Fibroblast of upper back skin (primary cell): ENCODE measurements at places on chromosomes 7 and 10.

DNA sequence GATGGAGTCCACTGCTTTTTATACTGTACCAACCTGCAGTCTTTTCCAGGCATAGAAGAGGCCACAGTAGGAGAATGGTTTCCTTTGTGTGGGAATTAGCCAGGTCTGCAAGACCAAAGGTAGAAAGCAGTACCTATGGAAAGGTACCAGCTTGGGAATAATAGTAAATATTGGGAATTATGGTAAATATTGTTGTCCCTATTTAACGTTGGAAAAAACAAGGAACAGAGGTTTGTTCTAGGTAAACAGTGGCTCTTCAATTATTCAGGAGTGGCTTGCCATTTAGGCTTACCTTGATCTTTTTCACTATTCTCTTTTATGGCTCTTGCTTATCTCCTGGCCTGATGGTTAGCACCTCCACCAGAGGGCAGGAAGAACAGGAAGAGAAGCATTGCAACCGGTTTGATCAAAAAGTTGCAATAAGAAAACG lies 43.9 kb upstream of the GSAP start:
- no peak for DNase-seq

- peak; percentile 80 for DNase-seq
Measured at GRCh38 chr10:88989824-88990383, 694 bp upstream of the FAS start.

- no peak for DNase-seq
Measured at GRCh38 chr7:44216521-44217222, 15.9 kb downstream of the YKT6 start.

DNA sequence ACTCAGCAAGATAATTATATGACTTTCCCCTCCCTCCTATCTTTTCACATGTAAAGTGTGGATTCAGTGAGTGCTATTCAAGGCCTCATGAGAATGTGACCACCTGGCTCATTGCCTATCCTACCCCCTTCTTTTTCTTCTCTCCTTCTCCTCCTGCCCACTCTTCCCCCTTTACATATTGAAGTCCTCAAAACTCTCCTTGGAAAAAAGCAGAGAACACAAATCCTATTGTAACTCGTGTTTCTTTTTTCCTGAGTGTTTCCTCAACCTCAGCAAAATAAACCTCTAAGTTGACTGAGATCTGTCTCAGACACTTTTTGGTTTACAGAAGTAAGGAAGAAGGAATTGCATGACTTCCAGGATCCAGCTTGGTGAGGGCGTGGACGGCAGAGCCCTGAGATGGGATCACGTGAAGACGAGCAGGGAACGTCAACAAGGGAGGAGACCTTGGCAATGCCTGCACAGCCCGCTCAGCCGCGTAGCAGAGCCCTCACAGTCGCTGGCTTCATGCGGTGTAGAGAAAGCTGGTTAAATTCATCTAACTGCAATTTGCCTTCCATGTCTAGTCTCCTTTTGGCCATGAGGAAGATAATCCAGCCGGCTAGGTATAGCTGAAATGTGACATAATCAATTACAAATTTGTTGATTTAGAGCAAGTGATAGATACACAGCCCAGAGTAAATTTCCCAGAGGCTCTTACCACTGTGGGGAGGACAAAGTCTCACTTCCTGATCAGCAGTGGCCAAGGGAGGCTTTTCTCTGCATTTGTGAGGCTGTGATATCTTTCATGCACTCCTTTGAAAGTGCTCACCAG lies 75.7 kb downstream of the LYZL2 start:
- peak; percentile 28 for DNase-seq

DNA sequence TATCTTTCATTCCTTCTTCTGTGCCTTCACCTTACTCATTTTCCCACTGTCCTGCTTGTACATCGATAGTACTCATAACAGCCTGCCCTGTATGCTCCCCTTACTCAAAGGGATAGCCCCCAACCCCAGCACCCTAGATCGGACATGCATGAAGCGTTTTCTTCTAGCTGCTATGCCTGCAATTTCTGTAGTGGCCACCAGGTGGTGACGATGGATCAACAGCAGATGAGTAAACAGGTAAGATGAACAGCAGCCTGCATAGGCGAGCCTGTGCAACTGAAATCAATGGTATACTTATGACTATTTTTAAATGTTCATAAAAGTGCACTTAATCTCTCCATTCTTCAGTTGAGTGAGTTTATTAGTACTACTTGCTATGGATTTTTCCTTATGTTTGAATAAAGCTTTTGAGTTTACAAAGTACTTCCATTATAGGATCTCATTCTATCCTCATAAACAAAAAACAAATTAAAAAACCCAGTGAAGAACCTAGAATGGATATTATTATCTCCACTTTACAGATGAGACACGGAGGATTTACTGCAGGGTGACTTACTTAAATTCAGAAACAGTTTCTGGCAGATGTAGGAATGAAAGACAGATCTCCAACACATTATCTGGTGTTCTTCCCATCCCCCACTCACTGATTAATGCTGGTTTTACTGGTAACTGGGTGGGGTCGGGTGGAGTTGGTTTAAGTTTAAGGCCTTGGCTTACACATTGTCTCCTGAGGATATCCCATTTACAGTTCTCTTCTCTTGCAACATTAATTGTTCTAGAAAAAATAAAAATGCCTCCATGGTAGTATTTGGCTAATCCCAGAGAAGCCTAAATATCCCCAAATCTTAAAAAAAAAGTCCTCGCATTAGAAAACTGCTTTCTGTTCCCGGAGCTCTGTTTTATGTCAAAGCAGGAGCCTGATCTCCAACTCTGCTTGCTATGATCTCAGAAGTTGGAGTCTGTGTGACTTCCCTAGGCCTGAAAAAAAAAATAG lies 222.1 kb downstream of the GLI3 start:
- no peak for DNase-seq

- DNase-seq: no peak
Measured at GRCh38 chr7:102288285-102288930, 1.7 kb downstream of the SH2B2 start.

DNA sequence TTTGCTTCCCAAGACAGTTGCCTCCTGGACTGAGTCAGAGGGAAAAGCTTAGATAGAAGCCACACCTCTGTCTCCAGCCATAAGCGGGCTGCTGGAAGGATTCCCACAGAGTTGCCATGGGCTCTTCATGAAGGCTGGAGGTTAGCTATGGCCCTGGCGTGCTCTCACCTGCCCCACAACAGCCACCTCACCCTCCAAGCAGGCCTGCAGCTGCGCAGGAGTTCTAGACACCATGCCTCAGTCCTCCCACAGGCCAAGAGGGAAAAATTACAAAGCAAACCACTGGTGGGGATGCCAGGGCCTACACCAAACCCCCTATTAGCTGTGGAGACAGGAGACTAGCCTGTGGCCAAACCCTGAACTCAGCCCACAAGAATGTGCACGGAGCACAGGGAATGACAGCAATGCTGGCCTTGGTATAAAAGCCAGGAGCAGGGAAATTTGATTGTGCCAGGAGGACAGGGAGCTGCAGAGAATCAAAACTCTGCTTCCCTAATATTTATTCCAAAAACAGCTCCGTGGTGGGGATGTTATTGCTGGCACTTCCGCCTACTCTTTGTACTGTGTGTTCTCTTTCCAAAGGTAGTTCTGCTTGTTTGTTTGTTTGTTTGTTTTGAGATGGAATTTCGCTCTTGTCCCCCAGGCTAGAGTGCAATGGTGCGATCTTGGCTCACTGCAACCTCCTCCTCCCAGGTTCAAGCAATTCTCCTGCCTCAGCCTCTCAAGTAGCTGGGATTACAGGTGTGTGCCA lies 60.3 kb upstream of the STK17A start:
- DNase-seq: peak; percentile 81

DNA sequence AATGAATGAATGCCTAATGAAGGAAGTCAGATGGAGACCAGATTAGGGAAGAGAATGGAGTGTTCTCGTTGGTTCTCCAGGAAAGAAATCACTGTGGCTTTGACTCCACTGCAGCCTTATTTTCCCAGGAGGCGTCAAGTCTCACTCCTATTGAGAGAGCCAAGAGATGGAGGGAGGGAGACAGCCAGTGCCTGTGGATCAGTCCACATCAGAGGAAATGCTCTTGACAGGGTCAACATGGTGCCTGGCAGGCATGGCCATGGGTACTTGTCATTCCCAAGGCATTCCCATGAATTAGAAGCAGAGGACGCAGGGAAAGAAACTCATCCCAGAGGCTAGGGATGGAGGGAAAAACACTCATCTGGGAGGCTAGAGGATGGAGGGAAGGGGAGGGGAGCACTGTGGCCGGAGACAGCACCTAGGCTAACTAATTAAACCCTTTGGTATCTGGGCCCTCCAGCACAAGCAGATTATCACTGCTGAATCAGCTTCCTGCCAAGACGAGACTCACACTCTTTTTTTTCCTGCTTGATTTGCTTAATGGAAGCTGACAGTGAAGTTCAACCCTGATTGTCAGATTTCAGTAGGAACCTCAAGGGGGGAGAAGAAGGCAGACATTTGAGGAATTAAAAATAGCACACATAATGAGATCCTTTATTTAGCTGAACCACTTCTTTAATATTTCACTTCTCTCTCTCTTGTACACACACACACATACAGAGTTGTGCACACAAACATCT lies 1233.2 kb upstream of the AUTS2 start:
- peak; percentile 22 for DNase-seq

GRCh38 chr7:70384024-70384423 lies 747.9 kb upstream of the GALNT17 start:
- DNase-seq: no peak

GRCh38 chr10:46317370-46317769 lies 30.6 kb downstream of the ANTXRL start:
- DNase-seq: no peak

- no peak for DNase-seq
Measured at GRCh38 chr10:803041-803741, 113.7 kb upstream of the DIP2C start.

GRCh38 chr10:75462865-75463264 lies 31.4 kb downstream of the LRMDA start:
- no peak for DNase-seq

DNA sequence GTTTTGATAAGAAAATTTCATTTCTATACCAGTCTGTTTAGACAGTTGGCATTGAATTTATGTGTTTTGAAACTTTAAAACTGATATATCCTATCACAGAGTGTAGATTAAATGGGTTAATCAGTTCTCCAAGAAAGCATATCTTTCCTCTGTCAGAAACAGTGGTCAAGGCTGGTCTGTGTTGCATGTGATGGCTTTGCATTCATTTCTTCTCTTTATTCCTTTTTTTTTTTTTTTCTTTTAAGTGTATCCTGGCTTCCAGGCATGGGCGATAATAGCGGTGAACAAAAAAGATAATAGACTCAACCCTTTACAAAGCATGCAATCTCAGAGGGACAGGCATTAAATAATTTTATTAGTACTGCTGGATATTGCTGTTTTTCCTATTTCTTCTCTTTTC lies 136.6 kb downstream of the LRRC4 start:
- DNase-seq: no peak

- no peak for DNase-seq
Measured at GRCh38 chr7:27605283-27605682, 57.4 kb downstream of the HIBADH start.

DNA sequence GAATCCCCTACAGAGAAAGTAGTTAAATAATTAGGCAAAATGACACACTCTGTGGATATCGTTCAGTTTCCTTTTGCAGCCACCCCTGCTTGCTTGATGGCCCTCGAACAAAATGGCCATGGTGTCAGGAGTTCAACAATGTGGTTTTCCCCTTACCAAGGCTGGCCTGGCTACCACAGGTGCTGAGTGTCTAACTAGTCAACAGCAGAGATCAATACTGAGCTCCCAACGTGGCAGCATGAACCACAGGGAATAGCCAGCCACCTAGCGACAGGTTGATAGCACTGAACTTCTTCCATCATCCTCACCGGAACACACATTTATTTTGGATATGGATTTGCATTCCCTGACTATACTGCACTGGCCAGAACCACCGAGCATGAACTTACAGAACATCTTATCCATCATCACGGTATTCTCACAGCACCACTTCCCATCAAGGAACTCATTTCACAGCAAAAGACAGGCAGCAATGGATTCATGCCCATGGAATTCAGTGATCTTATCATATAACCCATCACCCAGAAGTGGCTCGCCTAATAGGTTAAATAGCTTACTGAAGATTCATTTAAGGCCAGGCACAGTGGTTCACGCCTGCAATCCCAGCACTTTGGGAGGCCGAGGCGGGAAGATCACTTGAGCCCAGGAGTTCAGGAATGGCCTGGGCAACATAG lies 6.3 kb downstream of the C10orf67 start:
- peak; percentile 80 for DNase-seq

GRCh38 chr10:46006219-46006618 lies 24.2 kb downstream of the NCOA4 start:
- DNase-seq: peak; percentile 59

DNA sequence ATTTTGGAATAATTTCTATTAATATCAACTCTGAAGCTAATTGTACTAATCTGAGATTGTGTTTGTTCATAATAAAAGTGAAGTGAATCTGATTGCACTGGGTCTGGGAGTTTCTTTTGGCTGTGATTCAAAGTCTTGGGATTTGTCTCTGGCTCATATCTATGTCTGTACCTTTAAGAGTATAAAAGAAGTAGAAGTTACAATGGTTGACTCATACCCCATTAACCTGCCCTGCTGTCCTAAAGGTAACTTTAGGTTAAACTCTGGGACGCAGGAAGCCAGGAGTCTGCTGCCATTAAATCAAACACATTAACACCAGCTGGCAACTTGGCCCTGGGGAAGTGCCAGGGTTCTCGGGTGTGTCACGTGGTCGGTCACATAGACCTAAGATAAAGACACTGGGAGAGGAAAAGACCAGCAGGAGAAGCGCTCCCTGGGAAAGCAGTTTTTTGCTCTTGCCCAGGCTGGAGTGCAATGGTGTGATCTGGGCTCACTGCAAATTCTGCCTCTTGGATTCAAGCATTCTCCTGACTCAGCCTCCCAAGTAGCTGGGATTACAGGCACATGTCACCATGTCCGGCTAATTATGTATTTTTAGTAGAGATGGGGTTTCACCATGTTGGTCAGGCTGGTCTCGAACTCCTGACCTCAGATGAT lies 17.8 kb downstream of the SCD start:
- peak; percentile 74 for DNase-seq

GRCh38 chr10:12500381-12501303 lies 151.3 kb downstream of the CAMK1D start:
- DNase-seq: no peak

DNA sequence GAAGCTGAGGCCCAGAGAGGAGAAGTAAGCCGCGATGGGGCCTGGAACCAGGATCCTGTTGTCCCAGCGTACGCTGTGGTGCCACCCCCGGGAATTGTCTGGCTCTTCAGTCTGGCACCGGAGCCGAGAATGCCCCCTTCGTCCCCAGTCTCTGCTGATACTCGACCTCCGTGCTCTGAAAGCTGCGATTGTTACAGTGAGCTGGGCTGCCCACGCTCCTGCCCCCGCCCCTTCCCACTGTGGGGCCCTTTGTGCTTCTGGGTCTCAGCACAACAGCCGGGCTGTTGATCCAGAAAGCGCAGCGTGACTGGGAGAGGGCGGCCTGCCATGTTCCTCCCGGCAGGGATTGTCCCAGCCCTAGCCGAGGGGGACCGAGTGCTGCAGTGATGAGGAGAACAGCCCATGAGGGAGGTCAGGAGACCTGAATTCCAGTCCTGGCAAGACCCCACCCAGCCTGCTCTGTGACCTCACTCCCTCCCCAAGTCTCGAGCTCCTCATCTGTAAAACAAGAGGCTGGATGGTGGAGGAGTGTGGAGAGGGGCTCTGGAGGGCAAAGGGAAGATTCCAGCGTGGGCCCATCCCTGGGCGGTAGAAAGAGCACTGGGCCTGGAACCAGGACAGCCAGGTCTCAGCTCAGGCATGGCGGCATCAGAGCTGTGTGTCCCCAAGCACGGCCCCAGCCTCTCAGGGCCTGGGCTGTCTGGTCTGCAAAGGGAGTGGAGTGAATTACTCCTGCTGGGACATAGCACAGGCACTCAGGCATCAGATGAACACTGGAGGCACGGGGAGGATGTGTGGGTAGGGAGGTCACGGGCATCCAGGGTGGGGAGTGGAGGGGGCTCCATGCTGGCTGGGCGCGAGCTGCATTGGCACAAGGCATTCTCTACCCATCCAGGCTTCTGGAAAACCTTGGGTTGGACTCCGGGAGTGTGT lies 43.6 kb downstream of the TSPAN15 start:
- no peak for DNase-seq
